ENCODE measurements at places on chromosomes 11 and 22. TPM values are rescaled to one million over a fixed set of nuclear protein-coding genes. Genes with fewer than 3 reads are reported as not detected.

DNA sequence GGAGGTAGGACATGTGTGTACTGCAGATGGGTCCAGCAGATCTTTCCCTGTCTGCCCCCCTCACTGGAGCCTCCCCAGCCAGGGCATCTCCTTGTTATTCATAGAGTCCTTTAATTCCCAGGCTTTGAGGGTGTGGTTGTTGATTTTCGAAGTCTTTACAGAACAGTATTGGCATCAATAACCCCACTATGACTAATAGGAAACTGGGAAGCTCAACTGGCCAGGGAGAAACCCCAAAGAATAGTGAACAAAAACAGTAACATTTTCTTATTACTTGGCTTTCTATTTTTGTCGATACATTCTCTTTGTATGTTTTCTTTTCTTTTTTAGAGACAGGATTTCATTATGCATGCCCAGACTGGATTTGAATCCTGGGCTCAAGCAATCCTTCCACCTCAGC lies 57.9 kb downstream of the NF2 start:
- DNase-seq = peak; percentile 75

- DNase-seq = no peak
Observed at GRCh38 chr11:19785265-19785664, 72.6 kb downstream of the NAV2 start.

DNA sequence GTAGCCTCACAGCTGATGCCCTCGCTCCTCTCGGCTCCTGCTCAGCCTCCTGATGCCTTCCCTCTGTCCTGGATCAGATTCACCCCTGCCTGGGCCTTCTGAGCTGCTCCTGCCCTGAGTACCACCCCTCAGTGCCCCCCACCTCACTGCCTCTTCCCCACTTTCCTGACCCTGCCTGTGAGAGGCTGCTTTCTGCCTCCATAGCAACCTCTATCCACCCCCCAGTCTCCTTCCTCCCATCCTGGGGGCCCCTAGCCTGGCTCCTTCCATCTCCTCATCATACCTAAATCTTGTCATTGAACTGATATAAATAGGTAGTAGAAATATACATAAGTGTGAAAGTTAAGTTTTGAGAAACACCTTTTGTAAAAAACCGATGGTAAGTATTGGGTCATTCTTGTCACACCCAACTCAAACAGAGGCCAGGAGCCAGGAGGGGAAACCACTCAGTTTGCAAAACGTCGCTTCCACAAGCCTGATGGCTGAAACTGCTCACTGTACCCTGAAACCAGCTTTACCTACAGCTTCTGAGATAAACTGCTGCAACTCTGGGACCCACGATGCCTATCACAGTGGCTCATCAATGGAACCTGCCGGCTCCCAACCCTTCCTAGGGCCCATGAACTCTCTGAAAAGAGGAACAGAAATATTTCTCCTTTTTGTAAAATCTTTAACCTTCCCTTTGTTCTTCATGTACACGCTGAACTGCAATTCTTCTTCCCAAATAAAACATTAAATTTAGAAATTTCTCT lies 4.8 kb upstream of the APOBEC3H start:
- DNase-seq = no peak

- no peak for DNase-seq
Observed at GRCh38 chr11:76205252-76206076, 838 bp downstream of the WNT11 start.

Gene MAPK8IP1
- 8.1 TPM for total RNA-seq

DNA sequence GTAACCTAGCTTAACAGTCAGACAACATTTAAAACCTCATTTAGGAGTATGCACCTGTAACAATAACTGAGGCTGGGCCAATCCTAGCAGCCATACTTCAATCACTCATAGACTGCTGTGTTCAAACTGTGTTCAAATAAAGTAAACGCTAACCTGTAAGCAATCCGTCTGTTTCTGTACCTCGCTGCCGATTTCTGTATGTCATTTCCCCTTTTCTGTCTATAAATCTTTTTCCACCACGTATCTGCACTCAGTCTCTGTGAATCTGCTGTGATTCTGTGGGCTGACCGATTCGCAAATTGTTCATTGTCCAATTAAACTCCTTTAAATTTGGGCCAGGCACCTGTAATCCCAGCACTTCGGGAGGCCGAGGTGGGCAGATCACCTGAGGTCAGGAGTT lies 12.3 kb downstream of the APOBEC3H start:
- no peak for DNase-seq

Gene BDNF
- 8.1 TPM for total RNA-seq

GRCh38 chr11:111836721-111837120 lies 34.7 kb downstream of the ALG9 start:
- no peak for DNase-seq

GRCh38 chr11:45260071-45260470 lies 26.1 kb downstream of the SYT13 start:
- no peak for DNase-seq
